ENCODE measurements at places on chromosomes 11 and 22.
A peak's percentile ranks its signal among the peaks of the same experiment; 100 is the strongest.

DNA sequence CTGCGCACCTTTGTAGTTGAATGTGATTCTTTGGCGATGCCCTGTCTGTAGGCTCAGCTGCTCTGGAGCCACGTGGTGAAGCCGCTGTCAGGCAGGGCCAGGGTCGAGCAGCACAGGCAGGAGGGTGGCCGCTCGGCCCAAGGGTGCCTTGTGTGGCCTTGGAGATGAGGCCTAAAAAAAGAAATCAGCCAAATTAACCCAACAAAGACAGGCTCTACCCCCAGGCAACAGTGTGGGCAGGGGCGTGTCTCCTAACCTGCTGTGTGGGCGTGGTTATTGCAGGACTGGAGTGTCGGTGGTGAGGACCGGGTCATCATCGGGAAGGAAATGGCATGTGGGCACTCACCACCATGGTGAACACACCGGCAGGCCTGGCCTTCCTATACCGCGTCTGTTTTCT lies 34.3 kb downstream of the CTTN start:
- DNase-seq = no peak

DNA sequence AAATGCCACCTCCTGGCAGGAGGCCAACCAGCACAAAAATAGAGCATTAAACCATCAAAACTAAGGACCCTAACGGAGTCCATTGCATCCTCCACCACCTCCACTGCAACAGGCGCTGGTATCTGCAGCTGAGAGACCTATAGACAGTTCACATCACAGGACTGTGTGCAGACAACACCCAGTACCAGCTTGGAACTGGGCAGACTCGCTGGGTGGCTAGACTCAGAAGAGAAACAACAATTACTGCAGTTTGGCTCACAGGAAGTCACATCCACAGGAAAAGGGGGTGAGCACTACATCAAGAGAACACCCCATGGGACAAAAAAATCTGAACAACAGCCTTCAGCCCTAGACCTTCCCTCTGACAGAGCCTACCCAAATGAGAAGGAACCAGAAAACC lies 11.6 kb upstream of the TMEM45B start:
- no peak for DNase-seq

DNA sequence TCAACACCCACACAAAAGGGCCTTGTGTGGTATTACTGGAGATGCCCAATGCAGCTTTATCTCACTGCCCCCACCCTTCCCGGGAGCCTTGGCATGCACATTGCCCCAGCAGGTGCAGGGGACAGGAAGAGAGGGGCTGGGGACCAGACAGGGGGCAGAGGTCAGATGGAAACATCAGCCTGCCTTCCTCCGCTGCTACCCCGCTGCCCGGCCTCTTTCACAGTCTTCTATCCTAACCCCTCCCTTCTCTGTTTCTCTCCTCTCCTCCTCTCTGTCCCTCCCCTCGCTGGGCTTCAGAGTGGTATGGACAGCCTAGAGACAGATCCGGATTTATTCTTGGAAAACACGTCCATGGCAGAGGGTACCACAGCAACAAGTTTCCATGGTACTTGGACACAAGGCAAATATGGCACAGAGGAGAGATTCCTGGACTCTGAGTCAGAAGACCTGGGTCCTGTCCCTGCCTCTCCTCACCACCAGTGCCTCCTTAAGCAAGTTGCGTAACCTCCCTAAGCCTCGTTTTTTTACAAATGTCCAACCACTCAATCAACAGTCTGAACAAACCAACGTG lies 8.3 kb upstream of the IGSF9B start:
- no peak for DNase-seq

DNA sequence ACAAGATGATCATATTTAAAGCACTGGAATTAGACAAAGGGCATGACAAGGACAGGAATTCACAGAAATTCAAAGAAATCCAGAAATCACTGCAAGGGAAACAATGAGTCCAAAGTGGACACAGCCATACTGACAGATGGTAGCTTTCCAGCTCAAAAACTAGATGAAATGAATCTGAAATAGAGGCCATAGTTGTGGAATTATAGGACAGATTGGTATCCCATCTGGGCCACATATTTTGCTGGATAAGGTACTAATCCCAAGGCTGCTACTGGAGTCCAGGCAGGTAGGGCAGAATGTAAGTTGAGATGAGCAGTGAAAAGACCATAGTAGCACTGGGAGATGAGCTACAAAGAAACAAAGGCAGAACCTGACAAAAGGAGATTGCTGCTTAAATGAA lies 258.3 kb upstream of the ANO3 start:
- no peak for DNase-seq

GRCh38 chr11:75770102-75770501 lies 1.5 kb downstream of the DGAT2 start:
- peak; percentile 42 for DNase-seq

All from Karpas-422 (cell line).